Kidney (tissue), 22 donors: ENCODE measurements at places on chromosomes 3 and 15. TPM values are rescaled to one million over a fixed set of nuclear protein-coding genes. Genes with fewer than 3 reads are reported as not detected.

DNA sequence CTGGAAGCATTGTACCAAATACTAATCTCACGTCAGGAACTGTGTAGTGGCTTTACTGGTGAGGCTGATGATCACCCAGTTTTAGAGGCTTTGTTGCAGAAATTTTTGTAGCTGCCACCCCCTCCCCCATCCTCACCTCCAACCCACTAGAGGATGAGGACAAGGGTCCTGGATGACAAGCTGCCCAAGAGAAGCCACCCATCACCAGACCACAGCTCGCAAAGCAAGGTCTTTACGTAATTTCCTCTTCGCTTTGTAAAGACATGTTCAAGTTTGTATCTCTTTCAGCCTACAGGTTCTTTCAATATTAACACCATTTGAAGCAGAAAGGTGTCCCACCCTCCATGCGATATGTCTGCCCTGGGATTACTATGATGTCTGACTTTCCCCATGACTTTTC is 74.2 kb downstream of the LDHAL6B start:
- no peaks in the 10 kb centered on the region for H3K36me3 ChIP-seq
- H3K27me3 ChIP-seq = no peaks in the 10 kb centered on the region
- no peak overlapping the region for H3K27ac ChIP-seq
- DNase-seq = no peak
- no peaks in the 10 kb centered on the region for H3K4me1 ChIP-seq

DNA sequence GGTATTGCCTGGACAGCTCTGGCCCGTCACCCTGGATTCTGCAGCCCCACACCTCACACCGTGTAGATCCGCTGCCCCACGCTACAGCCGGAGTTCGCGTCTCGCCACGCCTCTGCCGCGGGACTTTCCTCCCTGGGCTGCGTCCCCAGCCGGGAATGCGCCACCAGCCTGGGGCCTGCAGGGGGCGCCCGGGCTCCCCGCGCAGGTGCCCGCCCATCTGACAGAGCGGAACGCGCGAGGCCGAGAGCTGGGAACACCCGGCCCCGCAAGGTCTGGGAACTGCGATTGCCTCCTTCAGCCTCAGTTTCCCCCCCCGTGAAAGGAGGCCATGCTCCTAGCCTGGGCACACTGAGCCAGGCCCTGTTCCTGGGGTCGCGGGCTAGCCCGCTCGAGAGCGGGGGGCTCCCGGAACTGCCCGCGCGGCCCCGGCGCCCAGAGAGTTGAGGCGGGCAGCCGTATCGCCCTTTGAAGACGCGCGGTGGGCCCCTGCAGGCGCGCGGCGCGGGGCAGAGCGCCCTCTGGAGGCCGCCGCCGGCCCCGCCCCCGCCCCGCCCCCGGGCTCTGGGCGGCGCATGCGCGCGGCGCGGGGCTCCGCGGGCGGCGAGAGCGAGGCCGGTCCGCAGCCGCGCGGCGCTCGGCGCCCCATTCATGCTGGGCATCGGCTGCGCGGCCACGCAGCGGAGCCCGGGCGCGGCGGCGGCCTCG is at the start of gene PLXNA1:
Gene PLXNA1 (plus strand): TSS at position 645 of the 705 bp plus-strand sequence. CDS start 5,479 bp downstream, outside the sequence.
- peak within 1 kb of the TSS; percentile 56 for H3K4me3 ChIP-seq
- H3K4me1 ChIP-seq = no peaks in the 10 kb centered on the region
- no peaks in the 10 kb centered on the region for H3K27me3 ChIP-seq
- DNase-seq = peak; percentile 75
- no peaks in the 10 kb centered on the region for H3K36me3 ChIP-seq

IFT80 gene
- 36.6 TPM for total RNA-seq

CKMT1B gene
- total RNA-seq = 14.5 TPM

GABRR3 gene
- total RNA-seq = not detected

- no peaks in the 10 kb centered on the region for H3K4me1 ChIP-seq
- DNase-seq = peak; percentile 87
- peak within 1 kb of the TSS; percentile 81 for H3K4me3 ChIP-seq
Observed at GRCh38 chr3:53255775-53256703, at the start of gene TKT. Gene TKT (minus strand): TSS chr3:53256022. CDS start chr3:53255942, 80 bp downstream.

- no peaks in the 10 kb centered on the region for H3K27me3 ChIP-seq
- no peak for DNase-seq
- H3K36me3 ChIP-seq = no peaks in the 10 kb centered on the region
- H3K4me1 ChIP-seq = no peaks in the 10 kb centered on the region
- no peak overlapping the region for H3K4me3 ChIP-seq
Observed at GRCh38 chr3:127441764-127442163, 148.8 kb downstream of the TPRA1 start.
